ENCODE measurements at places on chromosomes 7 and 10.

DNA sequence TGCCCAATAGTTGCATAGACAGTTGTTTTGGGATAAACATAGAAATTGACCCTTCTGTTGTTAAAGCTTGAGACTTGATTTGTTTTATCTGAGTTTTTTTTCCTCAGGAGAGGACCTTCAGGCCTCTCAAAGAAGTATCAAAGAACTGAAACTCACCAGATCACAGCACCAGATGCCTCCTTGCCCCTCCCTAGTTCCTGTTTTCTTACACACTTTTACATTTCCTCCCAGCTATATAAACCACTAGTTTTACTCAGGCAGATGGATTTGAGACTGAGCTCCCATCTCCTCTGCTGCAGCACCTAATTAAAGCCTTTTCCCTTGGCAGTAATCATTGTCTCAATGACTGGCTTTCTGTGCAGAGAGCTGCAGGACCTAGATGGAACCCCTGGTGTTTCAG is 150.6 kb upstream of the NRG3 start:
- DNase-seq = no peak

DNA sequence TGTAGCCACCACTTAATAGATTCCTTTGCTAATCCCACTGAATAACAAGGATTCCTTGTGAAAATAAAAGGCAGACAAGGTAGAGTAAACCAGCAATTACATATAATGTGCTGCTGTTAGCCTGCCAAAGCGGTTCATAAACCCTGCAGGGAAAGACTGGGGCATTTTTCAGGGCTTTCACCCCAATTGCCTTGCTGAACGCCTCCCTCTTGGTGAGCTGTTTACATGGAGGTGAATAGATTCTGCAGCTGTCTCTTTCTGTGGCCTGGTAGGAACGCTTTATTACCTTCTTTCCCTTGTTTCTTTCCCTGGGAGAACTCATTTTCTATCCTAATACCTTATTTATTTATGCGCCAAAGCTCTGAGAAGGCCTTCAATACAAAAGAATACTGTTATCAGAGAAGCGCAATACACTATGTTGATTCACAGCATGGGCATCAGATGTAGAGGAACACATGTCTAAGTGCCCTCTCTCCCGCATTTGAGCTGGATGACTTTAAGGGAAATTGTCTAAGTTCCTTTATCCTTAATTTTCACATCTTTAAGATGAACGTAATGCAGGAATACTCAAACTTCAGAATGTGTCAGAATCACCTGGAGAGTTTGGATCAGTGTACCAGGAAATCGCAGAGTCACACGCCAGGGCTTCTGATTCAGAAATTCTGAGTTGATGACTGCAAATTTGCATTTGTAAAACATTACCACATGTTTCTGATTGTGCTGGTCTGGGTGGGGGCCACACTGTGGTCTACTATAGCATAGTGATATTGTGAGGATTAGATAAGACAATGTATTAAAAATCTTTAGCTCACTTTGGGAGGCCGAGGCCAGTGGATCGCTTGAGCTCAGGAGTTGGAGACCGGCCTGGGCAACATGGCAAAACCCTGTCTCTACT is 1203.8 kb downstream of the SORCS3 start:
- DNase-seq = no peak

DNA sequence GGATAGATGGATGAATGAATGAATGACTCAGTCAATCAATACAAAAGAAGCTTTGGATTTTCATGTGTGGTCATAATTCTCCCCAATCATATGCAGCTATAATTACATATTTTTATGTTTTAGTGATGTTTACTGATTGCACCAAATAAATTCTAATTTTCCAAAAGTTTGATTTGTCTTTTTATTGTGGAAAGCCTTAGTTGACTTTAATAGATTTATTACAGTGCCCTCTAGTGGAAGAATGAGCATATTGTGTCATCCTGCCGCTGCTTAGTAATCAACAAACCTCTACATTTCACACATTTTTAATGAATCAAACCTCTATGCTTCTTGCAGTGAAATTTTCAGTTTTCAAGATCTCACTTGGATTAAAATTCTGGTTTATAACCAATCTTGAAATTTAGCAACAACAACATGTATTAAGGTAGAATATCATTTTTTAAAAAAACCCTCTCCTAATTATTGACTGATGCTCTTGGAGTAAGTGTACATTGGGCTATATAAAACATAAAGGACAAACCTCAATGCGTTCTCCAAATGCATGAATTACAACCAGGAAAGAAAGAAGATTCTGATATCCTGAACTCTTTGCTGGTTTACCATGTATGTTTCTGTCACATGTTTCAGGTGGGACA is 55.6 kb upstream of the PNLIP start:
- no peak for DNase-seq

- no peak for DNase-seq
Observed at GRCh38 chr7:26458466-26459145, 166.9 kb downstream of the SNX10 start.

DNA sequence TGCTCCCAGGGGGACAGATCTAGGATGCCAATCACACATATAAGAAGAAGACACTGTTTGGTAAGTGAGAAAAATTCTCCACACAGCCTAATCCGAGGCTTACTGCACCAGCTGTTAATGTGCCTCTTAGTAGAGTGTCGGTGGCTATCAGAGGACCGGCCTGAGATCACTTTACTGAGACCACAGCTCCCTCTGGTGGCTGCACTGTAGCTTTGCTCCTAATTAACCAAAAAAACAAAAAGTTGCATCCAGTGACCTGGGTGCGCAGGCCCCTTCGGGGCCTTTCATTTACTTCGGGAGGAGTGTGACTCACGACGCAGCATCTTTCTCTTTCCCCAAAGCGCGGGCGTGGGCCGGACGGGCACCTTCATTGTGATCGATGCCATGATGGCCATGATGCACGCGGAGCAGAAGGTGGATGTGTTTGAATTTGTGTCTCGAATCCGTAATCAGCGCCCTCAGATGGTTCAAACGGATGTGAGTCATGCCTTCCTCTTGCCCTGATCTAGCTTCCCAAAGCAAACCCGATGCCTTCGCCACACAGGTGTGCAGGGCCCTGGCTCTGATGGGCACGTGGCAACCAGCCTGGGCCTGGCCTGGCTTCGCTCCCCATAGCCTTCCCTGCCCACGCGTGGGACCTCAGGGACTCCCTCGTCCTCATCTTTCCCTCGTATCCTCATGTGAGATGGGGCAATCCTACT is 56.7 kb downstream of the MKI67 start:
- DNase-seq = peak; percentile 81

DNA sequence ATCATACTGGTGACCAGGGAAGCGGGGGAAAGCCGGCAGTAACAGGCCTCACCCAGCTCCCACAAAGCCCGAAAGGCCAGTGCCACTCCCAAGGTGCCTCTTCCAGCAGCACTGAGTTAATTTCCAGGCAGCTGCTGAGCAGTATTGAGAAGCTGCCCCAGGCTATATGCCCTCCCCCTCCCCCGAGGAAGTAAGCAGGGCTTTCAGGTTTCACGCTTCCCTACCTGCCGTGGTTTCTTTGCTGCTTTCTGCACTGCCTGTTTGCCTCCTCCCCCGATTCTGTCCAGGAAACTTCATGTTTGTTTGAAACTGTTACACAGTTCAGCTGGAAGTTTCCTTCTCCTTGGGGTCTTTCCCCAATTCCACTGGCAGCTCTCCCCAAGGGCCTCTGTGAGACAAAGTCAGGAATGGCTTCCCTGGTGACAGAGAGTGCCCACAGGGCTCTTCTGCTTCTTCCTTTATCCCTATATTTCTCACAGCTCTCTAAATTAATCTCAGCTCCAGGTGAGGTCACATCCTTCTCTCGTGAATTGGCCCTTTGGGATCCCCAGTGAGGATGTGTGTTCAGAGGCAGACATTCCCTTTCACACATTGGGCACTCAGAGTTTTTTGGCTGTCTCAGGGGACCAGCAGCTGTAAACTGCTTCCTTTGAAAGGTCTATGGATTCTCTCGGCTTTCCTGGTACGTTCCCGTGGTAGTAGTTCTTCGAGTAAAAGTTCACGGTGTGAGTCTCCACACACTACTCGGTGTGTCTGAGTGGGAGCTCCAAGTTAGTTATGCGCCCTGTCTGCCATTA is 19.4 kb downstream of the C1GALT1 start:
- peak; percentile 56 for DNase-seq

DNA sequence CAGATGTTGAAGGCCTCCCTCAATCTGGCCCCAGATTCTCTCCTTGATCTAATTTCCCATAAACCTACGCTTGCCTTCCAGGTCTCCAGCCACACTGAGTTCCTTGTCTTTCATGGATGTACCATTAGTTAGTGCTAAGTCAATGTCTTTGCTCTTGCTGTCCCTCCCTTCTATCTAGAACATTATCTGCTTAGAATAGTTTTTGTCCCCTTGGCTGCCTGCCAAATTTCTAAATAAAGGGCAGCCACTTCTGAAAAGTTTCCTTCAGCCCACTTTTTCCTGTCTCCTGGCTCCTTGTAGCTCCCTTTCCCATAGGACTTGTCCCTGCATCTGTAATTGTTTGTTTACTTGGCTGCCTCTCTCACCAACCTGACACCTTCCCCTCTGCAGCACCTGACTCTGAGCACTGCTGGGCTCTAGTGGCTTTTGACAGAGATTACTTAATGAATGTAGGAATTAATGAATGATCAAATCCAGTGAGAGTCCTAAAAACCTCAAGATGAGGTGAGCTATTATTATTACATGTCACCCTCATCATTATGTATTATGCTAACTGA is 58.3 kb downstream of the CXCL12 start:
- DNase-seq = no peak

GRCh38 chr10:50286517-50286916 is 35.2 kb upstream of the ASAH2 start:
- no peak for DNase-seq

- no peak for DNase-seq
Observed at GRCh38 chr10:109592391-109592790, 330.9 kb downstream of the XPNPEP1 start.

- no peak for DNase-seq
Observed at GRCh38 chr7:48803250-48803649, 121.1 kb upstream of the CDC14C start.

- no peak for DNase-seq
Observed at GRCh38 chr10:98269435-98269912, 1.5 kb upstream of the LOXL4 start.

GRCh38 chr10:78903341-78903940 is 165.3 kb upstream of the ZMIZ1 start:
- no peak for DNase-seq

GRCh38 chr10:77264107-77264506 is 373.5 kb downstream of the KCNMA1 start:
- DNase-seq = peak; percentile 65
